Activated naive CD8-positive, alpha-beta T cell treated with anti-CD3 and anti-CD28 coated beads for 36 hours (primary cell): ENCODE measurements at places on chromosomes 1 and 21.
A peak's percentile ranks its signal among the peaks of the same experiment; 100 is the strongest.

DNA sequence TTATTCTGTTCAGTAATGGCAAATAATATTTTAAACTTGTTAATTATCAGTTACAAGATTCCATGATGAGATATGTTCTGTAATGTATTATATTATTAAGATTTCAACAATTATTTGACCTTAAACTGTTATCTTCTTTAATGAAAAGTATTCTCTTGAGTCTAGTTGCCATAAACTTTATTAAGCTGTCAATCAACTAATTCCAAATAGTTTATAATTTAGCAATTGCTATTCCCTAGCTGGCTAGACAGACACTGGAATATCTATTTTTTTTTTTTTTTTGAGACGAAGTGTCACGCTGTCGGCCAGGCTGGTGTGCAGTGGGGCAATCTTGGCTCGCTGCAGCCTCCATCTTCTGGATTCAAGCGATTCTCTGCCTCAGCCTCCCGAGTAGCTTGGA lies 3.8 kb downstream of the CMPK1 start:
- no peak for DNase-seq

DNA sequence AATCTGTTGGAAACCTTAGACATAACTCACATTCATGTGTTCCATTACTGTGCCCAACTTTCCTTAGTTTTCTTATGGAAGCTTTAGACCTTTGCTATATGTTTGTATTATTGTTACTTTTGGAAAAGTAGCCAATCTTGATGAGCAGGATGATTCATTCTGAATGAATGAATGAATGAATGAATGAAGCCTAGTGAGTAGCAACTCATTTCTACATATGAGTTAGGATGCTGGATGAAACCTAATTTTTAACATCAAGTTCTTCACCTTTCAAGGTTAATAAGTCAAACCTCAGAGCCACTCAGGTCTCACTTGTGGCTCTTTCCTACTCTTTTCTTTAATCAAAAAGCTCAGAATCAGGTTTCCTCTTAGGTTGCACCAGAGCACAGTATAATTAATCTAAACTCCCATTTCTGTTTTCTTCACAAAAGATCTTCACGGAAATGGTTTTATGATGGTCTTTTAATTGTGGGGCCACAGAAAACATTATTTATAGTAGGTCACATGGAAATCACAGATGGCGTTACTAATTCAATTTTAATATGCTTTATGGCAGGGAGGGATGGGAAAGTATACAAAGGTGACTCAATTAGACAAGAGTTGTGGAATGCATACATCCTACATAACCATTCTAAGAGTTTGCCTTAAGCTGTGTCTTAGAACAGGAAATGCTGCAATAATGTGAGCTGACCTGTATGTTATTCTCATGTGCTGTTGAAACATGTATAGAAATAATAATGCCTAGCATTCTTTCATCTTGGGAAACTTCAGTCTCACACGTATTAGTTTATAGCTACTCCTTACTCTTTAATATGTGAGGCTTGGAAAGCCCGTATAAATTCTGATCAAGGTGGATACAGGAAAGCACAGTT lies 4.5 kb upstream of the DDX59 start:
- DNase-seq, result no peak

DNA sequence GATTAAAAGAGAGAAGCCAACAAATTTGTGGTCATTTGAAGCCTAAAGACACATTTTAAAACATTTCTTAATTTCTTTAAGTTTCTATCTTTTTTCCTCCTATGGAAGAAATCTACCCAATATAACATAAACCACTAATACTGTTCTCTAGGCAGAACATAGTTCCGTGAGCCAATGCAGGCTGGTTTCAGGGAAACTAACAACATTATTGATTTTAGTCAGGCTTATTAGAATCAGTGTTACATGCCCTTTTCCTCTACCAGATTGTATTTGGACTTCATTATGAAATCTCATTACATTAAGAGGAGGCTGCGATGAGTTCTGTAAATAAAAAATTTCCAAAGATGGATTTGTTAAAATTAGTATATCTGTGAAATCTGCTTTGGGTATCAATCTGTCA lies 249.9 kb downstream of the PTBP2 start:
- no peak for DNase-seq

- DNase-seq, result no peak
These were observed 112.8 kb downstream of the EDEM3 start for GRCh38 chr1:184641894-184642293.

GRCh38 chr1:116164604-116165368 lies 53.6 kb downstream of the MAB21L3 start:
- no peak for DNase-seq

- DNase-seq, result no peak
These were observed 223.2 kb downstream of the SMYD3 start for GRCh38 chr1:246283771-246284410.

- DNase-seq, result no peak
These were observed 215.7 kb downstream of the ST6GALNAC3 start for GRCh38 chr1:76290271-76290670.

DNA sequence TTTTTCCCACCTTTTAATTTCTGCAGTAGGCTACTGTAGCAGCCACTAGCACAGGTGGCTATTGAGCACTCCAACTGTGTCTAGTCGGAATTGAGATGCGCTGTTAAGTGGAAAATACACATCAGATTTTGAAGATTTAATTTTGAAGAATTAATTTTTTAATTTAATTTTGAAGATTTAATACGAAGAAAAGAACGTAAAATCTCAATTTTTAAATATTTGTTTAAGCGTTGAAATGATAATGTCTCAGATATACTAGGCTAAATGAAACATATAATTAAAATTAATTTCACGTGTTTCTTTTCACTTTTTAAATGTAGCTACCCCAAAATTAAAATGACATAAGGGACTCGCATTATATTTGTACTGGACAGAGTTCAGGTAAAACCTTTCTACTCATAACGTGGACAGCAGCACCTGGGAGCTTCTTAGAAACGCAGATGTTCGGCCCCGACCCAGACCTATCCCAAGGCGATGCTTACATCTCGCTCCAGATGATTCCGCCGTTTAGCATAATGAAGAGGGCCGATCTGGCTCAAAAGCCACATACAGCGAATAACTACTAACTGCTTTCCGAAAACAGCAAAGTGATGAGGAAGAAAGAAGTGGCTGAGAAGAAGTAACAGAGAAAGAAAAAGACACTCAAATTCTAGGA lies 717 bp downstream of the CRYZL1 start:
- no peak for DNase-seq

DNA sequence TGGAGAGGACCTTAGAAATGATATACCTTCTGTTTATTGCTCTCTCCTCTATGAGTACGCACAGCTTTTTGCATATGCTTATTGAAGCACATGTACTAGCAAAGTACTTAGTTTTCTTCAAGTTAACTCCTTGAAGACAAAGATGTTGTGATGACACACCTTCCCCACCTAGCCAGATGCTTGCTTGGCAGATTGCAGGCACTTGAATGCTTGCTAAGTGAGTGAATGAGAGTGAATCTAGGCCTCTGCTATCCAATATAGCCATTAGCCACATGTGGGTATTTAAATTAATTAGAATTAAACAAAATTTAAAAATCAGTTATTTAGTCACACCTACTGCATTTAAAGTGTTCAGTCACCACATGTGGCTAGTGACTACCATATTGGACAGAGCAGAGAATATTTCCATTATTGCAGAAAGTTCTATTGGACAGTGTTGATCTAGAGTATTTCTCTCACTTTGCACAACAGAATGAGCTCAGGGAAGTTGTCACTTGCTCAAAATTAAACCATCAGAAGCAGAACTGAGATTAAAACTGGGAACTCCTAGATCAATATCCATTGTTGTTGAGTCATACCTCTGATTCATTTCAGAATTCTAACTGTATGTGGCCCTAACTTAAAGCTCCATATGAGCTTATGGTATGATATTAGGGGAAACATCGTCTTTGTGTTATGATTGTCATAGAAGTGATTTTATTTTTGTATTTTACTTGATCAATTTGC lies 8.6 kb upstream of the EEIG2 start:
- DNase-seq, result no peak

DNA sequence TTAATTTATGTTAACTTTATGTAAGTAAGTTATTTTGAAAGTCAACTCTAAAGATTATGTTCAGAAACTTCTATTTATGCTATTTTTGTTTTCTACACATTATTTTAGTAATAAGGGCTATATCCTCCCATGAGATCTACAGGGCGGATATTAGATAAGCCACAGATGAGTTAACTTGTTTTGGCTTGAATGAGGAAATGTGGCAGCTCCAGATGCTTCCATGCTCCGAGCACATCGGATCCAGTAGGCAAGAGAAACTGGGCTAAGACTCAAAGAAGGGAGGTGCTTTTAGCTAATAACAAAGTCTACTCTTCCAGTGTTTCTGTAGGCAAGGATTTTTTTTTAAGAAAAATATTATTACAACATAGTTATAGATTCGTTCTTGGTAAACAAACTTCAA lies 20.0 kb upstream of the LAMC1 start:
- DNase-seq, result no peak

DNA sequence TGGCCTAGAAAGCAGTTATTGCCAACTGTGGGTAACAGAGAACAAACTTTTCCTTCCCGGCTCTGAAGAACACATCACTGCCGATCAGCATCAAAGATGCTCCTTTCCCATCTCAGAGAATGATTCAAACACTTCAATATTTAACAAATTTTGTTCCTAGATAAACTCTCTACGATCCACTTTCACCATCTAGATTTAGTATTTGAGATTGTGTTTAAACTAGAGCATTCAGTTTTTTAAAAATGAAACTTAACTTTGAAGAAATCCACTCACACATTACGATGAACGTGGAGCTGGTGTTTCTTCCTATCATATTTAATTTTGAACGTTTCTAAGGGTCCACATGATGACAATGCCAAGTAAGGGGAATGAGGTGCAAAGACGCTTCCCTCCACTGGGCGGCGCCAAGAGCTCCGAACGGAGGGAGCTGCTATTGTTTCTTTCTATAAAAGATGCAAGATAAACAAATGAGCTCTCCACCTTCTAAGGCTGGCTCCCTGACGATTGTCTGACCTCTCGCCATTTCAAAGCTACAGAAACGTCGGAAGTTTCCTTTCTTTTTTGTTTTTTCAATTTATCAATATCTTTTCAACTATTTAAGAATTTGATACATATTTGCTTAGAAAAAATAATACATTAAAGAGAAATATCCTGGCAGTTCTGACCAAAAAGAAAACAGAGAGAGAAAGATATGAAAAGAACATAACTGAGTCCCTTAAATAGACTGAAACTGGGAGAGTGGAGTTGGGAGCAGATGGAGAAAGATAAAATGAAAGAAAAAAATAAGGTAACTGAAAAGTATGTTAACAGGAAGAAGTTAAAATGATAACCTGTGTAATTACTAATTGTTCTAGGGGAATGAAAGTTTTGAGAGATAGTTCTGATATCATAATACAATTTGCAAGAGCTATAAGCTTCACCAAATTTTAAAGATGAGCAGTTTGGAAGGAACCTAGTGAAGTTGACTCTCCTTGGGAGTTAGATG lies 4.4 kb upstream of the BARHL2 start:
- DNase-seq, result peak; percentile 53

DNA sequence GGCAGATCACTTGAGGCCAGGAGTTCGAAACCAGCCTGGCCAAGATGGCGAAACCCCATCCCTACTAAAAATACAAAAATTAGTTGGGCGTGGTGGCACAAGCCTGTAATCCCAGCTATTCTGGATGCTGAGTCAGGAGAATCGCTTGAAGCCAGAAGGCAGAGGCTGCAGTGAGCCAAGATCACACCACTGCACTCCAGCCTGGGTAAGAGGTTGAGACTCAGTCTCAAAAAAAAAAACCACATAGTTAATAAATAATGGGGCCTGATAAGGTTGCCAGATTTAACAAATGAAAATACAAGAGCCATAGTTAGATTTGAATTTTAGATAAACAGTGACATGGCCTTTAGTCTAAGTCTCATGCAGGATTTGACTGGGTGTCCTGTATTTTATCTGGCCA lies 175.7 kb downstream of the ZZZ3 start:
- no peak for DNase-seq

DNA sequence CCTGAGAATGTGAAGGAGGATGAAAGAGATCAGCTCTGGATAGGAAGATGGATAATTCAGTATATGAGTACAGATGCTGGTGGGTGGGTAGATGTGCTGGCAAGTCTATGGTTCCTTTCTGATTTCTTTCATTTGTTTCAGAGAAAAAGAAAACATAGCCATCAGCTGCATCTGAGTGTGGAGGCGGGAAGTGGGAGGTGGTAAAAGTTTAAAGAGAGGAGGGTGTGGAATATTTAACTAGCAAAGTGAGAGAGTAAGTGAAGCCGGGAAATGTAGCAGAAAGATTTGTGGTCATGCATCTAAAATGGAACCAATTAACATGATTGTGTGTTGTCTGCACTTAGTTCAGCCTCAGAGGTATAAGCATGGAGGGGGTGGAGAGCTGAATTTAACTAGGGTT lies 16.4 kb downstream of the RPE65 start:
- no peak for DNase-seq

DNA sequence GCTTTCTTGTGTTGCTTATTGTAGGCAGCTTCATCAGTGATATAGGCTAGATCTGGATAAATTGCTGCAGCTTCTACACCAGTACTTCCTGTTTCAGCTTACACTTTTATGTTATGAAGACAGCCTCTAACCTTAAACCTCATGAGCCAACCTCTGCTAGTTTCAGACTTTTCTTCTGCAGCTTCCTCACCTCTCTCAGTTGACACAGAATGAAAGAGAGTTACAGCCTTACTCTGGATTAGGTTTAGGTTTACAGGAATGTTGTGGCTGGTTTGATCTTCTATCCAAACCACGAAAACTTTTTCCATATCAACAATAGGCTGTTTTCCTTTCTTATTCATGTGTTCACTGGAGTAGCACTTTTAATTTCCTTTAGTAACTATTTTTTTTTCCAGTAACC lies 76.9 kb upstream of the RNPC3 start:
- no peak for DNase-seq

DNA sequence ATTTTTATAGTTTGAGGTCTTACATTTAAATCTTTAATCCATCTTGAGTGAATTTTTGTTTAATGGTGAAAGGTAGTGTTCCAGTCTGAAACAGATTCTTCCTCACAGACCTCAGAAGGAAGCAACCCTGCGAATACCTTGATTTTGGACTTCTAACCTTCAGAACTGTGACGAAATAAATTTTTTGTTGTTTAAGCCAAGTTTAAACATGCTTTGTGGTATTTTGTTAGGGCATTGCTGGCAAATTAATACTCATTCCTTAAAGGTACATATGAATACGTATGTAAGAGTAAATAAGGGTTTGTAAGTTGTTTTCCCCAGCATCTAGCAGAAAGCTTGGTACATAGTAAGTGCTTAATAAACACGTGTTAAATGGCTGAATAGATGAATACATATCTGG lies 100.3 kb downstream of the SEC16B start:
- DNase-seq, result no peak

- DNase-seq, result no peak
These were observed 13.4 kb downstream of the RAP1GAP start for GRCh38 chr1:21655748-21656147.

GRCh38 chr1:248710305-248710900 lies 7.8 kb upstream of the OR14I1 start:
- no peak for DNase-seq

- no peak for DNase-seq
These were observed 14.3 kb downstream of the ALG6 start for GRCh38 chr1:63381741-63382140.

- no peak for DNase-seq
These were observed 43.4 kb upstream of the LRRC8C start for GRCh38 chr1:89589515-89589914.
